Spleen (tissue), 13 donors: ENCODE measurements at places on chromosomes 16 and 17. TPM values are rescaled to one million over a fixed set of nuclear protein-coding genes. Genes with fewer than 3 reads are reported as not detected.

Gene CCDC102A
- 7.7 TPM for total RNA-seq

Gene ARHGDIG
- total RNA-seq, result not detected

Gene GPRC5C
- 27.0 TPM for total RNA-seq

Gene FZD2
- 4.9 TPM for total RNA-seq

Gene SLFN12L
- 32.5 TPM for total RNA-seq

Gene SEPTIN1
- 42.5 TPM for total RNA-seq

Gene TXNL4B
- total RNA-seq, result 16.7 TPM
